Epithelial cell of esophagus (primary cell): ENCODE measurements at places on chromosomes 7 and 10.
A peak's percentile ranks its signal among the peaks of the same experiment; 100 is the strongest.

DNA sequence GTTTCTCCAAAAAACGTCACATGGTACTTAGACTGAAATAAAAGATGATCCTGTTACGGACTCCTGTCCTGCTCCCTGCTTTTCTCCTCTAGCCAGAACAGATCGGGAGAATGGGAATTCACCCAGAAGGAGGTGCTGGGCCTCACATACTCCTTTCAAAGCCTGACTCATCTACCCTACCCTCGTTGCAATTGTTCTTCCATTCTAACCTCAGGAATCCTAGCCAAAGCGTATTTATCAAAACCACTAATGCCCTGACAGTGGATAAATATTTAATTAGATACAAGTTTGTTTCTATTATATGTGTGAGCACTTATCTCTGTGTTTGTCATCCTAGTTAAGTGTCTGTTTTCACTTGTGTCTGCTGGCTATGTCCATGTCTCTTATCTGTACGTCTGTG is 21.7 kb downstream of the ZCWPW1 start:
- DNase-seq = peak; percentile 52

DNA sequence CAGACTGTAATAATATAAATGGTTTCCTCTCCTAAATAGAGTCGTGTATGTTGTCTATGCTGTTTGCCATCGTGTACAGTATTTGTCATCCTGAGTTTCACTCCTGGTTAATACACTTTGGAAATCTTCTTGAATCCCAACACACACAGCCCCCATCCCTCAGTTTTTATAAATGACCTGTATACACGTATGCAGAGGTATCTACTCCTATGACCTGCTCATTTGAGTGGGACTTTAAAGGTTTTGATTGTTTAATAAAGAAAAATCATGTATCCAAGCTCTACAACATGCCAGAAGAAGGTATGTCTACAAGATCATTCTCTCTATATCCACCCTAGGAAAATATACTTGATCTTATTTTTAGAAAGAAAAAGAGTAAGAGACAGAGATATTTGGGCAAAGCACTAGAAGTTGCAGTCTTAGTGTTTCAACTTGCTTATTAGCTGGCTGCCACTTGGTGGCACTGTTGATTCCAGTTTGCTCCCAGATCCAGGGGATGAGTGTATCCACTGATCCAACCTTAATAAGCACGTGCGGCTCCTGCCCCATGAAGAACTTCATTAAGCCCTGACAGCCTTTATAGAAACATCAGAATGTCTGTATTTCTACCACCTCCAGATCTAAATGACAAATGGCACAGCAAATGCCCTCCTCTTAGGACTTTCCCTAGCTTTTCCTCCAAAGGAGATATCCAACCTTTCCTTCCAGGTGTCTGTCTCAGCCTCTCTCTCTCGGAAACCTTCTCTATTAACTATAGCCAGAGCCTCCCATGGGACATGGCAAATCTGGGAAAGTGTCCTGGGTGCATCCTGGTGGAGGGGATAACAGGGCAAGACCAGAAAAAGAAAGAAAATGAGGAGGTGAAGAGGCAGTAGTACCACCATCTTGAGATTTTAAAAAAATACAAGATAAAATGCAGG is 181.6 kb upstream of the NEBL start:
- DNase-seq = peak; percentile 79

DNA sequence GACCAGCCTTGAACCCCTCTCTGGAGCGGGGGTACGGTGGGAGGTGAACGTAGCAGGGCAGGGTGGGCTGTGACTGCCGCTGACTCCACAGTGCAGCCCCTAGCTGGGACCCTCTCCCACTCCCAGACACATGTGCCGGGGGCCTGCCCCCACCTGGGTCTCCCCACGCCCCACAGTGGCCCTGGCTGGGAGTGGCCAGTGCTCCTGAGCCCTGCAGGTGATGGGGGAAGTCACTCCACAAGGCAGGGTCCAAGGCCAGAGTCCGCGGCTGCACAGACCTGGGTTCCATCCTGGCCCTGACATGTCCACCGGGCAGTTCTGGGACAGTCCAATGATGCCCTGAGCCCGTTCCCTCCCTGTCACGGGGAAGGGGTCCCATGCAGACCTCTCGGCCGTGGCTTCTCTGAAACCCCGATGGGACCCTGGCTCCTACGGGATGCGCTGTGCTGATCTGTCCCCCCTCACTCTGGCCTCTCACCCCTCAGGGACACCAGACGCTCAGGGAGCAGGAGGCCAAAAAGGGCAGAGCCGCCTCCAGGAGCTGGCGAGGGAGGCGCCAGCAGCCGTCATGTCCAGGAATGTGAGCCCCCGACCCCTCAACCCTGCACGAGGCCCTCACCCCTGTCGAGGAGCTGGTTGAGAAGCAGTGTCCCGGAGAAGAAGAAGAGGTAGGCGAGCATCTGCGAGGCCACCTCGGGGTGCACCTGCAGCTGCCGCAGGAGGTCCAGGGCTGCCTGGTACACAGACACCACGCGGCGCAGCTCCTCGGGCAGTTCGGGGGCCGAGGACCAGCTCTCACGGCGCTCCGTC is 40.4 kb downstream of the AP5Z1 start:
- DNase-seq = no peak

GRCh38 chr7:123327661-123328060 is 127.9 kb upstream of the SLC13A1 start:
- no peak for DNase-seq

GRCh38 chr7:84637568-84638338 is 443.2 kb upstream of the SEMA3A start:
- peak; percentile 81 for DNase-seq

DNA sequence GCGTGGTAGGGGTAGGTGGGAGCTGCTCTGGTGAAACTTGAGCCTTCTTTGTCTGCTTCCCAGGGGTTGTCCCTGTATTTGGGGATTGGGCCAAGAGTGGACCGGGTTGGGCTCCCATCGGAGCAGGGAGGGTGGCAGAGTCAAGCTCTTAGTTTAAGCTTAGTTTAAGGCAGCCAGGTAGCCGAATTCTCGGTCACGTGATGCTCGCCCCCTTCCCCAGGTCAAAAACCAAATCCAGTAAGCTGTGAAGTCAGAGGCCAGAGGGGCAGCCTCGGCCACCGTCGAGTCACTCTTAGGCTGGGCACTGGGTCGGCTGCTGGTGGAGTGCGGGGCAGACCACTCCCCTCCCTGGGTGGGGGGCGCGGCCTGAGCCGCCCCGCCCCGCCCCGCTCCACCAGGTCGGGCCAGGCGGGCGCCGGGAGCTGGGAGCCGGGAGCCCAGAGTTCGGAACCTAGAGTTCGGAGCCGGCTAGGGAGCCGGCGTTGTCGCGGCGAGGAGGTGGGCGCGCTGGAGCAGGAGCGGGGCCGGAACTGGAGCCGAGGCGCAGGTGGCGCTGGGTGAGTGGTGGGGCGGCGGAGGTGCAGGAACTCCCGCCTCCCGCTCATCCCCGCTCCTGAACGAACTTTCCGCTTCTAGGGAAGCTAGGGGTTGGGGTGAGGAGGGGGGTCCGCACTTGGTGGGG is 2.8 kb upstream of the LZTS2 start:
- DNase-seq = peak; percentile 42

- no peak for DNase-seq
Observed at GRCh38 chr10:133440633-133441285, 13.0 kb upstream of the SCART1 start.

GRCh38 chr7:130887957-130888371 is 154.0 kb upstream of the KLF14 start:
- DNase-seq = no peak

- DNase-seq = peak; percentile 40
Observed at GRCh38 chr7:111855842-111856227, 293.5 kb upstream of the IMMP2L start.
